ENCODE measurements at places on chromosomes 13 and 19.

DNA sequence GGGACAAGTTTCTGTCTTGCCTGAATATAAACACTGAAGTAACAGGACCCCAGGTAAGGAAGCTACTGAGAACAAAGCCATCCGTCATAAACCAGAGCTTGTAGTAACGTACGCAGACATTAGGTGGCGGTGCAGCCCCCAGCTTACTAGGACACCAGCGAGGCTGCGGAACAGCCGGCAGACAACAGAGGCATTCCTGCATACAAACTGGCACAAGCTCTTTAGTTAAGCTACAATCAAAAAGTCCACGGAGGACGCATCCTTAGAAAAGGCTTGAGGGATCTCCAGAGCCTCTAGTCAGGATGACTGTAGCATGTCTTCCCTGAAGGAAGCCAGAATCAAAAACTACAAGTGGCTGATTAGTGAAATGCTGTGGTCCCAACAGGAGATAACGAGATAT is 26.2 kb downstream of the ZNF160 start:
- peak; percentile 68 for DNase-seq

DNA sequence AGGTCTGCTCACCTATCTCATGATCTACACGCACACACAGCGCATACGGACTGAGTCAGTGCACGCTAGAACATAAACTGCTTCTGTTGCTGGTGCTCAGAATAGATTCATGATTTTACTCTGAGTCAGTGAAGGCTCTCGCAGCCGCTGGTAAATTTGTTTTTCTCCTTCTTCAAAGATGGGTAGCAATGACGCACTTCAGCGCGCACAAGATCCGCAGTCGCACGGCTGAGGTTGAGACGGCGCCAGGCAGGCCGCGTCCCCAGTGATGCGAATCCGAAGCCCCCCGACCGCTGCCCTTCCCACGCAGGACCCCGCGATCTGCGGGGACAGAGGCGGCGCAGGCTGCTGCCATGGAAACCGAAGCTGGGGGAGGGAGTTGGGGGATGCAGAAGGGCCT is 103.7 kb upstream of the USP29 start:
- no peak for DNase-seq

DNA sequence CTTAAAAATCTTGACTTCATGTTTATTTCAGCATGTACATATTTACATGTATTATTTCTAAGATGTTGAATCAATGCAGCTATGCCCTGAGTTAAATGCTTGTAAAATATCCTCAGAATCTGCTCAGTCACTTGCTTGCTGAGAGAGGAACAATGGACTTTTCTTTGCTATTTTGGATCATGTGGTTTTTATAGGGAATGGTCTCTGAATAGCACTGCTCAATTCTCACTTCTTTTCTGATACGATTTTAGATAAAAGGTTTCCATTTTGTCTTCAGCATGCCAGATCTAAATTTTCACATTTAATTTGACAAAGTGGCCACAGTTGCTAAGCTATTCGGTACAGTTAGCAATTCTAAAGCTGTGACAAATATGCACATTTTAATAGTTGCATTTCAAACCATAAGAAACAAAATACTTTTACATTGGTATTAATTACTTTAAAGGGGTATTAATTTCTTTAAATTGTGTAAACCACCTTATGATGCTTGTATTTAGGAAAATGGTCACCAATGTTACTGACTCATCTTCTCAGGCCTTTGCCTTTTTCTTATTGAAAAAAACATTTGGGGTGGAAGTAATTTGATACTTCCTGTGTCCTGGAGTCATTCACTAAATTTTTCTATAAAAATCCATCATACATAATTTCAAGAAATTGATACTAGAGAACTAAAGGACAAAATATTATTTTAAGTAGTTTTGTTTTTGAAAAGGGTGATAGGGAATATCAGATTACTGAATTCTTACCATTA is 113.5 kb downstream of the MYO16 start:
- DNase-seq: no peak

GRCh38 chr13:45162821-45163220 is 38.0 kb downstream of the KCTD4 start:
- DNase-seq: no peak

DNA sequence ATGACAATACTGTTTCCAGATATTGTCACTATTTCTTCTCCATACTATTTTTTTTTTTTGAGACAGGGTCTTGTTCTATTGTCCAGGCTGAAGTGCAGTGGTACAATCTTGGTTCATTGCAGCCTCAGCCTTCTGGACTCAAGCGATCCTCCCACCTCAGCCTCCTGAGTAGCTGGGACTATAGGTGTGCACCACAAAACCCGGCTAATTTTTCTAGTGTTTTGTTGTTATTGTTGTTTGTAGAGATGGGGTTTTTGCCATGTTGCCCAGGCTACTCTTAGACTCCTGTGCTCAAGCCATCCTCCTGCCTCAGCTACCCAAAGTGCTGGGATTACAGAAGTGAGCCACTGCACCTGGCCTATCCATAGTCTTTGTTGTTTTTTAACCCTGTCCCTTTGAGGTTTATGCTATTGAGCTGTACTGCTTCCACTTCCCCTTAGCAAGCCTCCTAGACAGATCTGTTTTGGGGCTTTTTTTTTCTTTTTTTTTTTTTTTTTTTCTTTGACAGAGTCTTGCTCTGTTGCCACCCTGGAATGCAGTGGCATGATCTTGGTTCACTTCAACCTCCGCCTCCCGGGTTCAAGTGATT is 27.6 kb upstream of the MAP3K10 start:
- no peak for DNase-seq

Measured in substantia nigra (tissue), 51 donors.